ENCODE measurements at places on chromosomes 7 and 10.

DNA sequence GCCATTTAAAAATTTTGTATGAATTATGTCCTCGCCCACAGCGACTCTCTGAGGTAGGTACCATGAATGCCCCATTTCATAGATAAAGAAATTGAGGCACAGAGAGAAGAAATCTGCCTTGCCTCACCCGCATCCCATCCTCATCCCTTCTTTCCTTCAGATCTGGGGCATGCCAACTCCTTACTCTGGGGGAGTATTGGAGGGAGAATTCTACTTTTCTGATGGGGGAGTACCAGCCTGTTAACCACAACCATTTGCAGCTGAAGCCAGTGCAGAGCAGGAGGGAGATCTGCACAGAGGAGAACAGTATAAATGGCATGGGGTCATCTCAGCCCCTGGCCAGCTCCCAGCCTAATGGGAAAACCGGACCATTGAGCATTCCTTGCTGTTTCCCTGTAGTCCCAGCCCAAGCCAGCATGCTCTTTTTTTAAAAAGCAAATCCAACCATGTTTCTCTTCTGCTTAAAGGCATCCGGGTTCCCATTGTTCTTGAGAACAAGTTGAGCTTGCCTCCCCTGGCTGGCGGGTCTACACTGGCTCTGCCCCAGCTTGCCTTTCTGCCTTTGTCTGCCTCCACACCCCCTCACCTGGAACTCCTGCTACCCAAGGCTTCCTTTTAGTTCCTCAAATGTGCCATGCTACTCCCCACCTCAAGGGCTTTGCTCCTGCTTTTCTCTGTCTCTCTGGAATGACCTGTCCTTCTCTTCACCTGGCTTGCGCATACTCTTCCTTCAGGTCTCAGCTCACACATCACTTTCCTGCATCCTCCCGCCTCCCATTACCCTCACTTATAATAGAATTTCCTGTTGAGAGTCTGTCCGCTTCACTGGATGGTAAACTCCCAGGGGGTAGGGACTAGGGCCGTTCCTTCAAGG is 8.8 kb upstream of the ZNF503 start:
- DNase-seq, result no peak

DNA sequence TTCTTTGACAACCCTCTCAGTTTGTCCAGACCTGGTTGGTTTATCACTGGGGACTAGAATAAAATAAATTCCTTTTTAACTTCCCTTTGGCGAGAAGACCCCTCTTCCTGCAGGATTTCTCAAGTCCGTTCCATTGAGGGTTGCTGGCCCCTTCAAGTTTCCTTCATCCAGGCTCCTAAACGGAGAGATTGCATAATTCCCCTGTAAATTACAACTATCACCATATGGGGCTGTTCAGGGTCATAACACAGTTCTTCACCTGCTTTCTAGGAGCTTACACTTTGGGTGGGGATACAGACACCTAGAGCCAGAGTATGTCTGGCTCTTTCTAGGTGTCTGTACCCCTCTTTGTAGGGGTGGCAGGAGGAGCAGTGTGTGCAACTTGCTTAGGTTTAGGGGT is 3.3 kb upstream of the COPS6 start:
- no peak for DNase-seq

- DNase-seq, result no peak
Observed at GRCh38 chr10:22326145-22326702, 5.3 kb downstream of the BMI1 start.

- DNase-seq, result no peak
Observed at GRCh38 chr7:117133125-117133524, 179.8 kb downstream of the ST7 start.

DNA sequence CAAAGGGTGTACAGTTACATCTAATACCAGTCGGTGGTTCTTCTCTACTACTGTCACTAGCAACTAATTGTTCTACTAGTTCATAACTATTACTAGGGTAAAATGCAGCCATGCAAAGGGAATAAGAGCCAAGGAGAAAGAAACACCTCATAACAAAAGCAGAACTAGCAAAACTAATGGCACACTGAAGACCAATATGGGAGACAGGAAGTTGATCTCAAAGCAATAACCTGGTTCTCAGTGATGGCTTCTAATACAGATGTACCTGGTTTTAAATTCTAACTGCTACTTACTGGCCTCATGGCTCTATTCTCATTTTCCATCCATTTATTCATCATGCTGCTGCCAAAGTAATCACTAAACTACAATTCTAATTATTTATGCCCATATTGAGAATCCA is 170.3 kb downstream of the SEMA3E start:
- no peak for DNase-seq
